ENCODE measurements at places on chromosomes 1 and 21.

- DNase-seq = no peak
These were observed 665.7 kb downstream of the MRPL39 start for GRCh38 chr21:24941316-24942185.

DNA sequence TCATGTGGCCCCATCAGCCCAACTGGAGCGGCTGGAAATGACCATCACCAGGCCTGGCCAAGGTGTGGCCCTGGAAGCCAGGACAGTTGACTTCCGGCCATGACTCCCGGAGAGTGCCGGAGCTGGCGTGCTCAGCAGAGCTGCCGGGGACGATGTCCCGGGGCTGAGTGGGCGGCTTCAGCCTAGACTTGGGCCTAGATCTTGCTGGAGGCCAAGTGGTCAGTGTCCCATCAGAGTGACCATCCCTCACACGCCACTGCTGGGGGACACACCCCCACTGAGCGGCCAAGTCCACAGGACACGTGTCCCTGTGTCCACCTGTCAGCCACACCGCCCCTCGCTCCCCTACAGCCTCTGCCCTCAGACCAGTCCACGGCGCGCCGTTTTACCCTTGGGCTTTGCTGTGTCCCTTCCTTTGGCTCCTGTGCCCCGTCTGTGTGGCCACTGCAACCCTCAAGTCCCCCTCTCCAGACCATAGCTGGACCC, 4.0 kb downstream of the FAAP20 start:
- DNase-seq = no peak

- DNase-seq = peak; percentile 84
These were observed 6.4 kb upstream of the C1orf159 start for GRCh38 chr1:1122078-1122811.

DNA sequence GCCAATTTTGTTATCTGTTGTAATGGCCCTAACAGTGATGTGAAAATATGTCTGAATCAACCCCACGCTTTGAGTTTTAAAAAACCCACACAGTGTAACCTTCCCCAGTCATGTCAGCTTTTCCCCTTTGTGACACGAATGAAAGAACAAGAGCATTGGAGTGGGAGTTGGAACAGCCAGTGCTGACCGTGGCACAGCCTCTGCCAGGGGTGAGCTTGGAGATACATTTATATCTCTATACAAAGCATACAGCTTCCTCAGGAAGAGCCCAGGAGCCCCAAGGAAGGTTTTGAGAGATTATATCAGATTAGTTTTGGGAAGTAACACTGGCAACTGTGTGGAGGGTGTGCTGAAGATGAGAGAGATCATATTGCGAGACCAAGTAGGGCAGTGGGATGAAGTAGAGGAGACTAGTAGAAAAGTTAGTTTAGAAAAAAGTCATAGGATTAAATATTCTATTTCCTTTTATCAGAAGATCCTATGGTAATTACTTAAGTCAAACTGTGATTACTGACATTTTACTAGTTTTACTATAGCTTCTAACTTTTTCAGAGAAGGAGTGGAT, 15.9 kb downstream of the LRRC8B start:
- DNase-seq = no peak

- DNase-seq = no peak
These were observed 50.8 kb upstream of the PODN start for GRCh38 chr1:53011175-53011574.

- DNase-seq = no peak
These were observed 7.2 kb upstream of the ETV3L start for GRCh38 chr1:157106813-157107189.

DNA sequence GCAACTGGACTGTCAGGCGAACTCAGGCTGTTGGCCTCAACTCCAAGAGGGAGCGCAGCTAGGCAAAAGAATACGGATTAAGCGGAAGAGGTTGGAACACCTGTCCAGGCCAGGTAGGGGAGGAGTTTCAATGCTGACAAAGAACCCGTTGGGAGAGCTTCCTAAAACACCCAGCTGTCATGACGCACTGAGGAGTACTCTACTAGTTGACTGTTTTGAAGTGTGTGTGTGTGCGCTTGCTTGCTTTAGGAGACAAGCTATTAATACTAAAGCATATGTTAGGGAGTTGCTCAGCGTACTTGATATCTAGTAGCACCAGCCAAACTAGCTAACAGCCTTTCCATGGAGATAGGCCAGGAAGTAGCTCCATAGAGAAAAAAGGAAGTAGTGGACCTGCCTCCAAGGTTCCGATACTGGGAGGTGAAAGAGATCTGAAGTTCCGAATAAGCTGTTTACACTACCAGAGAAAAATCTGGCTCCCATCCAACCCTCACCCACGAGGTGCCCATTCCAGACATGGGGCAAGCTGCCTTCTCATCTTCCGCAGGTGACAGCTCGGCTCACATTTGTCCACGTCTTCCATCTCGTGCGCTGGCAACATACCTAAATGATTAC, 974 bp upstream of the FNBP1L start:
- peak; percentile 42 for DNase-seq

GRCh38 chr1:243487036-243487648, 231.3 kb downstream of the SDCCAG8 start:
- no peak for DNase-seq

GRCh38 chr1:65504263-65504662, 83.8 kb downstream of the LEPR start:
- DNase-seq = no peak

- DNase-seq = no peak
These were observed 22.8 kb upstream of the KCNC4 start for GRCh38 chr1:110187139-110187890.

DNA sequence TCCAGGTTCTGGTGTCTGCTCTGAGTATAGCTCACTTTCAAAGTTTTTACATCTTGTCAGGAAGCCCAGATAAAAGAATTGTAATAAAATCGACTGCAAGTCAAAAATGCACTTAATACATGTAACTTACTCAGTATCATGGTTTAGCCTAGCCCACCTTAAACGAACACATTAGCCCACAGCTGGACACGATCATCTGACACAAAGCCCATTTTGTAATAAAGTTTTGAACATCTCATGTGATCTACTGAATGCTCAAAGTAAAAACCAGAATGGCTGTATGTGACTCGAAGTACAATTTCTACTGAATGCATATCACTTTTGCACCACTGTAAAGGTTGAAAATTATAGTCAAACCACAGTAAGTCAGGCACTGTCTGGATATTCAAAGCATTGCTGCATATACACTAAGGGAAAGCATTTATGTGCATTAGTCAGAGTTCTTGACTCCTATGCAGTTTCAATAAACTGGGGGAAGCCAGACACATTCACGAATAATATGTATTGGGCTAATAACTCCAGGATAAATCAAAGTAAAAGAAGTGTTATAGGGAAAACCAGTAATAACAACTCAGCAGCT, 12.2 kb upstream of the TDRD10 start:
- no peak for DNase-seq

GRCh38 chr1:163668472-163668871, 346.7 kb downstream of the NUF2 start:
- DNase-seq = no peak

GRCh38 chr21:32186804-32187203, 92.0 kb downstream of the MIS18A start:
- no peak for DNase-seq

GRCh38 chr1:38558055-38558454, 301.5 kb downstream of the RRAGC start:
- no peak for DNase-seq

DNA sequence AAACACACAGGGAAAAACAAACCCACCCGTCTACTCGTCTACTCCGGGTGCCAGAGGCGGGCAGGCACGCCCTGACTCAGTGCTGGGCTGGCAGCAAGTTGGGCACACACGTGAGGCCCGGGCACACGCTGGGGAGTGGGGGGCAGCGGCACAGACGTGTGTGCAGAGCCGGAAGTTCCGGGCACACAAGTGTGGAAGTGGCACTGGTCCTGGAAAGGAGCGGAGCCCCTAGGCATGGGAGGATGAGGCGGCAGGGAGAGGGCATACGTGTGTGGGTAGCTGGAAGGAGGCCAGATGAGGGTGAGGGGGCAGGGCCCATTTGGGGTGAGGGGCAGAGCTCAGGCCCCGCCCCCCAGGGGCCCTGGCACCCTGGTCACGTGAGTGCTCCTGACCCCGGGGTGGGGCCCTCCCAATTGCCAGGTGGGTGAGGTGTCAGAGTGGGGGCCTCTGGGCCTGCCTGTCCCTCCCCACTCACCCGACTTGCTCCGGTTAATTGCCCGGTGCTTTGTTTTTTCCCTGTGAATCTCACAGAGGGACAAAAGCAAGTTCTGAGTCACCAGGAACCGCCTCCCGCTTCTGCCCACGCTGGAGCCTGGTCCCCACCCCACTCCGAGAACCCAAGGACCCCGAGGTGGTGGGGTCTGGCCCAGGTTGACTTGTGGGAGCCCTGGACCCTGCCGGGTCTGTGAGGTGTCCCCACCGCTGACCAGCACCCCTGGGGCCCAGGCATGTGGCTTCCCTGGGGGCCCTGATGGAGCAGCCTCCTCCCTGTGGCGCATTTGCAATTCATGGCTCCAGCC, 104.8 kb upstream of the CASZ1 start:
- peak; percentile 69 for DNase-seq

GRCh38 chr21:21246007-21246406, 247.8 kb downstream of the NCAM2 start:
- DNase-seq = no peak

- no peak for DNase-seq
These were observed 432.9 kb downstream of the PLPP3 start for GRCh38 chr1:56146449-56146848.

DNA sequence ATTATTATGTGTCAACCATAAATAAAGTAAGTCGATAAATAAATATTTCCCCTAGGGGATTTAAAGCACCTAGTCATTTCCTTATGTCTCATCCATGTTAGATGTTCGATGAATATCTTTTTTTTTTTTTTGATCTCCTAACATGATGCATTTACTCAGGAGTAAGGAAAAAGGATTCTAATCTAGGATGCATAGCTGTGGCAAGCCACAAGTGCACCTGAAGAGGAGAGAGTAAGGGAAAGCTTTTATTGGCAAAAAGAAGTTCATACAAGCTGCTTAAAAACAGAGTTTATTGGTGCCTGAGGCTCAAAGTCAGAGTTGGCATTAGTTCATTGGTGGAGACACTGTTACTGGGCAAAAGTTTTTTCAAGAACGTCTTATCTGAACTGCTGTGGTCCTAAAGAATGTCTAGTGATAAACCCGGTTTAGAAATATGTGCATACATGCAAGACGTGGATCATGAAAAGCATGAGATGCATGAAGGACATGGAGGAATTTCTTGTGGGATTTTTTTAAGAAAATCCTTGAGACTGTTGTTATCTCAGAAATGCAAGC, 51.7 kb downstream of the SWT1 start:
- DNase-seq = no peak

GRCh38 chr1:154993572-154994268, at the start of gene LENEP:
LENEP (plus strand) TSS chr1:154993586; CDS start chr1:154993608, 22 bp downstream.
- no peak for DNase-seq

GRCh38 chr1:45998020-45998617, 134.3 kb downstream of the PIK3R3 start:
- no peak for DNase-seq

- peak; percentile 44 for DNase-seq
These were observed 392.8 kb upstream of the CAMK1G start for GRCh38 chr1:209190591-209191261.

DNA sequence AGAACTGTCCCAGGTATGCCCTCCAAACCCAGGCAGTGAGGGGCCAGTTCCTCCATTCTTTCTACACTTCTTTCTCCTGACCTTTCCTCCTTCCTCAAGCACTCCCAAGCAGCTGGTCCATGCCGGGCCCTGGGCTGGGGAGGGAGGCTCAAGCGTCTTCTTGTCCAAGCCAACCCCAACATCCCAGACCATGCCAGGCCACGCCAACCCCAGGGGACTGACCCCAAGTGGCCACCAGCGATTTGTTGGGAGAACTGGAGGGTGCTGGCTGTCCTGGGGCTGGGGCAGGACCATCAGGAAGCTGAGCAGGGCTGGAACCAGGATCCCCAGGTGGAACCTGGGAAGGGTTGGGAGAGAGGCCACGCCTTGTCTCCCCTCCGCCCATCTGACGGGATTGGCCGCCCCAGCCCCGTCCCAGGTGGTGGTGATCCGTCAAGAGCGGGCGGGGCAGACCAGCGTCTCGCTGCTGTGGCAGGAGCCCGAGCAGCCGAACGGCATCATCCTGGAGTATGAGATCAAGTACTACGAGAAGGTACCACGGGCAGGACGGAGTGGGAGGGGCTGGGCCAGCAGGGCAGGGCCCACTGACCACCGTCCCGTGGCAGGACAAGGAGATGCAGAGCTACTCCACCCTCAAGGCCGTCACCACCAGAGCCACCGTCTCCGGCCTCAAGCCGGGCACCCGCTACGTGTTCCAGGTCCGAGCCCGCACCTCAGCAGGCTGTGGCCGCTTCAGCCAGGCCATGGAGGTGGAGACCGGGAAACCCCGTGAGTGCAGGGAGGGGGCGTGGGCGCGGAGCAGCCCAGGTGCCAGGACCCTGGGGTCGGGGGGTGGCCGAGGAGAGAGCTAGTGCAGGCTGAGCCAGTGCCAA, 29.9 kb downstream of the EPHA8 start:
- no peak for DNase-seq

DNA sequence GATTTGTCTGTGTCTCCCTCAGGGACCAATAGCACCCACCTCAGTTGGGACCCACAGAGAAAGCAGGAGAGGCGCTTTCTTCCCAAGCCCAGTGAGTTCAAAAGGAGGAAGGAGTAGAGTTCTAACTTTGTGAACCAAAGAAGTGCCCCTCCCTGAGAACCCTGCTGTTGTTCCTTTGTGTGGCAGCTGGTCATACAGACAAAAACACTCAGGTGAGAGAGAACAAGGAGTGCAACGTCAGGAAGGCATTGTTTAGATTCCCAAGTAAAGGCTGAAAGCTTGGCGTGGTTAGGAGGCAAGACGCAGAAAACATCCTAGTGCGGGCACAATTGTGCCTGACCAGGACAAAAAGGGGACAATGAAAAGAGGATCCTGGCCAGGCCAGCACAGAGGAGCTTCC, 654.6 kb downstream of the KIF26B start:
- DNase-seq = no peak

- DNase-seq = no peak
These were observed 17.6 kb downstream of the PANK4 start for GRCh38 chr1:2508751-2509150.

GRCh38 chr1:198359024-198359653, 181.3 kb downstream of the ATP6V1G3 start:
- no peak for DNase-seq

GRCh38 chr1:206512851-206513180, 5.5 kb downstream of the RASSF5 start:
- no peak for DNase-seq

- no peak for DNase-seq
These were observed 7.7 kb upstream of the CD34 start for GRCh38 chr1:207918581-207918980.
